ENCODE measurements at places on chromosomes 5 and 9. TPM values are rescaled to one million over a fixed set of nuclear protein-coding genes. Genes with fewer than 3 reads are reported as not detected.

The CCL27 gene
- total RNA-seq, result not detected

DNA sequence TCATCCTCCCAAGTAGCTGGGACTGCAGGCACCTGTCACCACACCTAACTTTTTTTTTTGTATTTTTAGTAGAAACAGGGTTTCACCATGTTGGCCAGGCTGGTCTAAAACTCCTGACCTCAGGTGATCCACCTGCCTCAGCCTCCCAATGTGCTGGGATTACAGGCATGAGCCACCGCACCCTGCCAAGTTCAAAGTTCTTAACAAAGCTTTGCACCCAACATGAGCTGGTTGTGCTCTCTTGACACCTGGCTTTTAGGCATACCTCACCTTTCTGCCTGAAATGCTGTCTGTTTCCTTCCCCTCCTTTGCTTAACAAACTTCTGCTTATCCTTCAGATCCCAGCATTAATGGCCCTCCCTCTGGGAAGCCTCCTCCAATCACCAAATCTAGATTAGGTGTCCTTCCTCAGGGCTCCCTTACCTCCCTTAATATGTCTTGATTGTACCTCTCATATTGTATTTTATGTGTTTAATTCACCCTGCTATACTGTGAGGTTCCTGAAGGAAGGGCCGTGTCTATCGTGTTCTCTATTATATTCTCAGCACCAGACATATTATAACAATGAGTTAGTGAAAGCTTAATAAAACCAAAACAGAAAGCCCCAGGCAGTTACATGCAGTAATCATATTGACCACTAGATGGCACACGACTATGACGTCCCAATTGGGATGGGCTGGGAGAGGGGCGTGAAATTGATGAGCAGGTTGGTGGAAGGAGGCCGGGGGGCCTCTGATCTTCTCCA lies 62.9 kb upstream of the PPARGC1B start:
- DNase-seq, result no peak
- no peak overlapping the region for H3K4me3 ChIP-seq
- no peaks in the 10 kb centered on the region for H3K4me1 ChIP-seq
- no peak overlapping the region for H3K27ac ChIP-seq
- no peaks in the 10 kb centered on the region for H3K27me3 ChIP-seq
- H3K36me3 ChIP-seq, result no peaks in the 10 kb centered on the region

The OR1L1 gene
- not detected for total RNA-seq

The MSMP gene
- total RNA-seq, result not detected

- no peak for DNase-seq
- no peaks in the 10 kb centered on the region for H3K36me3 ChIP-seq
- no peak overlapping the region for H3K27ac ChIP-seq
- no peak overlapping the region for H3K4me3 ChIP-seq
These were observed 61.6 kb downstream of the ANXA1 start for GRCh38 chr9:73213300-73213699.

All from thoracic aorta (tissue), 2 donors.